ENCODE measurements at places on chromosomes 2 and 18.

DNA sequence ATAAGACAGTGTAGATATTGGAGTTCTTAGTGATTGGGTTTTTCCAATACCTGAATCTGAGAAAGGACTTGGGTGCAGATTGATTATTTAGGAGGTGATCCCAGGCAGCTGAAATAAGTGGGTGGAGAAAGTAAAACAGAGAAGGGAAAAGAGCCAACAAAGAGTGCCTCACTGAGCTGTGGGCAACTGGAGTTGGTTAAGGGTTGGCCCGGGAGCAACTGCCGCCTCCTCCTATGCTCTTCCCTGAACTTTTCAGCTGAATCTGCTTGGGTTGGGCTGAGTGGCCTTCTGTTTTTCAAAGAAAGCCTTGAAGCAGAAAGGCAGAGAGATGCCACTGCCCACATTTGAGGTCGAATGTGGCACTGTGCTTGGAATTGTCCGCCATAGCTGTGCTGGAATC, 20.9 kb upstream of the CCDC150 start:
- DNase-seq, result no peak

DNA sequence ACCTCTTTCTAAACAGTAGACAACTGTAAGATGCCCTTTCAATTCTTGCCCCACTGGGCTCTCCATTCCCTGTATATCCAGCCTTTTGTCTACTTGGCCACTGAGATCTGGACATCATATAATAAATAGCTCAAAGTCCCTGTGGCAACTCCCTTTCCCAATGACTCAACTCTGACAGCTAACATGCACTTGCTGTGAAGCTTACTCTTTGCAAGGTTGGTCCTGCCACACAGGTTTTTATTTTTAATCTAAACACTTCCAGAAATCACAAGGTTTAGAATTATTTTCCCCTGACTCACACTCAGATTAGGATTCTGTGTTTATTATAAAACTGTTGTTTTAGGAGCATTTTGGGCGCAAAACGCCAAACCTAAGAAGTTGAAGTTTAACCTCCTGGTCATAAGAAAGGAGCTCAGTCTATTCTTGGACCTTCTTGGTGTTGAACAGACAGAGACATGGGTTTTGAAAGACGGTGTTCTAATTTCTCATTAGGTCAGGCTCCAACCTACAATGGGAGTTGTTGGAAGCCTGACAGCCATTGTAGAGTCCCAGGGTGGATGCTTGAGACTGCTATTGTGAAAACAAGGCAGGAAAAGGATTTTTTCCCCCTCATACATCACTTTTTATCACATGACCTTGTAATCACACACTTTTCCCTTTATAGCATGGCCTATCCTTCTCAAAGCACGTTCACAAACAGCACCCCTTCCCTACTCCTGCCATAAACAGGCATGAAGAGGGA, 124.7 kb upstream of the SERPINE2 start:
- DNase-seq, result no peak

GRCh38 chr2:151973901-151974199, 125.0 kb downstream of the CACNB4 start:
- DNase-seq, result no peak

DNA sequence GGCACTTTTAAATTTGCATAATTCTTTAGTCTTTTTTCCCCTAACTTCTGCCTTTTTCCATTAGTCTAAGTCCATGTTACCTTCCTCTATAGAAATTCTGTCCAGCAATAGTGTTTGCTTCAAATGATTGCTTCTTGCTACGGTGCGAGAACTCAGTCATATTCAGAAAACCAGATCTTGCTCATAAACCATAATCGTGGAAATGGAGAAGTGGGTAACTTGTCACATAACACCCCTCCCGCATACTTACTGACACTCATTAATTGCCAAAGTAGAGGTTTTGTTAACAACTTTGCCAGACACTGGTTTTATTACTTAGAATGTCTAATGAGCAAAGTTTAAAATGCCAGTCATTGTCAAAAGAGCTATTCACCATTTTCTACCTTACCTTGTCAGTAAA, 94.3 kb upstream of the TWSG1 start:
- no peak for DNase-seq

GRCh38 chr2:216856406-216857065, 3.3 kb downstream of the TNP1 start:
- no peak for DNase-seq

- no peak for DNase-seq
These were observed 48.2 kb upstream of the PAPOLG start for GRCh38 chr2:60707750-60708371.

Measured in activated naive CD4-positive, alpha-beta T cell (primary cell).